ENCODE measurements at places on chromosomes 6 and 20.

DNA sequence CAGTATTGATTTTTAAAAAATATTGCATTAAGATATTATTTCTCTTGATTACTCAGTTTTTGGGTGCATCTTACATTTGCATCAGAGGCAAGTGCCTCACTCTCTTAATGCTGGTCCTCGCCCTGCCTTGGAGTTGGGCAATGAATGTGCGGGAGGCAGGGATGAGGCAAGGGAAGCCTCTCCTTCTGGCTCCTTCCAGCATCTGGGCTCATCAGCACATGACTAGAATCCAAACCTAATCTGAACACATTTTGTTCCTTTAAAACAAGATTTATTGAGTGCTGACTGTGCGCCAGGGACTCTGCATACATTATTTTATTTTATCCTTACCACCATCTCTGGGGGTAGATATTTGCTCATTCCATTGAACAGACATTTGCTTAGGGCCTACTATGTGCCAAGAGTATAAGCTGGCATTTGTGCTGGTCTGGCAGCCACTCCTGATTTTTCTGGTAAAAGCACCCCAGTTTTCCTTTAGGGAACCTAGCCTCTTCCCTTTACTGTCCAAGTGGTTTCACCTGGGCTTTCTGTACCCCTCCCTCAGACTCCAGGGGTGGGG, 71.9 kb upstream of the ZNFX1 start:
- no peak for DNase-seq

DNA sequence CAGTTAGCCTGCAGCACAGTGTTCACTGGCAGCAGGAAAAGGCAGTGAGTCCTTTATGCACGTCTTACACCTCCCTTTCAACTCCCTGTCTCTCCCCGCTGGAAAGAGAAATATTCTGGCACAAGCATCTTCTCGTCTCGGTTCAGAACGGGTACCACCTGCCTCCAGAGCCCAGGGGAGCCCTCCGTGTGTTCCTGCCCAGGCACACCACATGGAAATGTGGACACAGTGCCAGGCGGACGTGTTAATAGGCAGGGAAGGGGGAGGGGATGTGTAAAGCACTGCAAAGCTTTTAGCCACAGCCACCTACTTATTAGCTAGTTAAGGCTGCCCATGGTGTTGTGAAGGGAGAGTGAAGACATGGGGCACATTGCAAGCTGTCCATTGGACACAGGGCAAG, 219.7 kb downstream of the FARS2 start:
- DNase-seq, result no peak

GRCh38 chr20:43863821-43864544, 50.7 kb upstream of the TOX2 start:
- DNase-seq, result no peak

DNA sequence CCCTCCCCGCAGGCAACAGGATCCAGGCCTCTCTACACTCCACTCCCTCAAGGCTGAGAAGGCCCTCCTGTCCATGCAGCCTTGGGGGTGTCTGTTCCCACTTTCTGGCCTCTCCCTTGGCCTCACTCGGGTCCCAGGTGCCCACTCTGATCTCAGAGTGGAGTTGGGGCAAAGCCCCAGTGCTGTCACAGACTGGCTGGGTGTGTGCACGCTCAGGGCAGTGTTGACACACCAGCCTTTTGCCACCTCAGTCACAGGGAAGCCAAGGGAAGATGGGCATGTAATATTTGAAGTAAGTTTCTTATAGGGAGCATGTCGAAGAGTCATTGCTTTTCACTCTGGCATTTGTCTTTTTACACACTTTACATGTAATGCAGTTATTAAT, 44.9 kb downstream of the HLA-DRA start:
- no peak for DNase-seq

DNA sequence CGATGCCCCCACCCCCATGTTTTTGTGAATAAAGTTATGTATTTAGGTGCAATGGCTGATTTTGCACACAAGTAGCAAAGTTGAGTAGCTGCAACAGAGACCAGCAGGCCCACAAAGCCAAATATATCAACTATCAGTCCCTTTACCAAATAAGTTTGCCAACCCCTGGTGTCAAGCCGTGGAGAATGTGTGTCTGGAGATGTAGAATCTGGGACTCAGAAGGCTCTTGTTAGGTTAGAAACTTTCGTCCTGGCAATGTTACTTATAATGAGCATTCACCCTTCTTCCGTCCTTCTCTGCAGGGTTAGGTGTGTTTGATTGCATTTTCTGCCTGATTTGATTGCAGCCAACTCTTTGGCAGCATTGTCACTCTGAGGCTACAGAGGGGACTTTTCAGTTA, 57.8 kb downstream of the ZNF217 start:
- DNase-seq, result no peak

DNA sequence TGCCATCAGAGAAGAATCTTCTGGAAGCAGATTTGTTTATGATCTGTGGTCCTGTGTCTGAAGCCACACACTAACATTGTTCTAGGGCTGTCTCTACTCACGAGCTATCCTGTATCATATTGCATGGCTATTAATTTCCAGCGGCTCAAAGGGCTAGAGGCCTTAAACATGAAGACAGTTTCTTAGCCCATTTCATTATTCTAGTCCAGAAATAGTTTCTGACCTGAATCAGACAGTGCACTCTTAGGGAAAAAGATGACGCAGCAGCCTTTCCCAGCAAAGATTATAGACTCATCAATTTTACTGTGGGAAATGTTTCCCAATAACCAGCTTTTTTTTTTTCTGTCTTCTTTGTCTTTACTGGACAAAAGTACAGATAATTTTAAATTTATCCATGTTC, 105.3 kb upstream of the SUPT3H start:
- DNase-seq, result no peak

- no peak for DNase-seq
Measured at GRCh38 chr6:36555750-36556252, 8.5 kb upstream of the STK38 start.

- DNase-seq, result no peak
Measured at GRCh38 chr20:45968081-45968671, 3.8 kb downstream of the ZNF335 start.

DNA sequence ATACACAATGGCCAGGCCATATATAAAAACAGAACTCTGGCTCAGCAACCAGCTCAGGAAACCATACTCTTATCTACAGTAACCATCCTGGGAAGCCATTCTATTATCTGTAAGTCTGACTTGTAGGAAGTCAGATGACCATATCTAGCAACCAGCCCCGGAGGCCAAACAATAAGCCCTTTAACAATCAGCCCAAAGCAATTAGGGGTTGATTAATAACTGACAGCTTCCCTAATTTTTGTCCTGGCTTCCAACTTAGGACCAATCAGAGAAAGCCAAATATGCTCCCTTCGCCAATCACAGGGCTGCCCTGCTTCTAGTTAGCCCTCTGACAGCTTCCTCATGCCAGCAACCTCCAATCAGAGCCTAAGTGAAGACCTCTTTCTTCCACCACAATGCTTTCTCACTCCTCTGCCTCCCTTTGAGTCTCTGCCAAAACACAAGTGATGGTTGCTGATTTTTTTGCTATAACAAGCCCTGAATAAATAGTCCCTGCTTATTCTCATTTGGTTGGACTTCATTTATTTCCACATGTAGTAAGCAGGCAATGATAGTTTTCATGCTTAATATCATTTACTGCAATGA, 37.8 kb upstream of the STXBP5 start:
- DNase-seq, result no peak

GRCh38 chr6:125955973-125956372, 597 bp upstream of the HINT3 start:
- DNase-seq, result no peak

DNA sequence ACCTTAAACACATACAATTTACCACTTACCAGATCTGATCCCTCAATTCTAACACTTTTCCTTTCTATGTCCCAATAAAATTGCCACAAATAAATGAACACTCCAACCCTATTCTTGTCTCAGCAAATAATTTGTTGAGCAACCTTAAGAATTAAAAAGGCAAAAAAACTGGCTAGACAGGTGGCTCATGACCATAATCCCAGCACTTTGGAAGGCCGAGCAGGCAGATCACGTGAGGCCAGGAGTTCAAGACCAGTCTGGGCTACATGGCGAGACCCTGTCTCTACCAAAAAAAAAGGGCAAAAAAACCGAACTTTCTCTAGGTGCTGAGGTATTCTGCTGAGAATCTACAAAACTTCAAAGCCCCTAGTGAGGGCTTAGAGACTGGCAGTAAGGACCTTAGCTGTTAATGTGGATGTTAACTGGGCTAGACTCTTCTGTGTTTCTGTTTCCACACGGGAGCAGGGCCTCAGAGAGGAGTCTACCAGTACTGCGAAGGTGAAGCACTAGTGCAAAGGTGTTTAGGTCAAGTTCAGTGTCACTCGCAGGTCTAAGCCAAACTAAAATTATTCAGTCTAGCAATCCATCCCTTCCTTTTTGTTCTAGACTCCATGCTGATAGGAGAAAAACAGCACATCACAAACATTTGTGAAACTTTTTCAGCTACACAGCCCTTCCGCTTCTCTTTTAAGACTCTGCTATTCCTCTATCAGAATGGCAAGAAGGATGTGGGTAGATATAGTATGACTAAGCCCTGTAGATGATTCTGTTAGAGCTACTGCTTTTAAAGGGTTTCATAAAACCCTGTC, 2.6 kb downstream of the FASTKD5 start:
- DNase-seq, result no peak

DNA sequence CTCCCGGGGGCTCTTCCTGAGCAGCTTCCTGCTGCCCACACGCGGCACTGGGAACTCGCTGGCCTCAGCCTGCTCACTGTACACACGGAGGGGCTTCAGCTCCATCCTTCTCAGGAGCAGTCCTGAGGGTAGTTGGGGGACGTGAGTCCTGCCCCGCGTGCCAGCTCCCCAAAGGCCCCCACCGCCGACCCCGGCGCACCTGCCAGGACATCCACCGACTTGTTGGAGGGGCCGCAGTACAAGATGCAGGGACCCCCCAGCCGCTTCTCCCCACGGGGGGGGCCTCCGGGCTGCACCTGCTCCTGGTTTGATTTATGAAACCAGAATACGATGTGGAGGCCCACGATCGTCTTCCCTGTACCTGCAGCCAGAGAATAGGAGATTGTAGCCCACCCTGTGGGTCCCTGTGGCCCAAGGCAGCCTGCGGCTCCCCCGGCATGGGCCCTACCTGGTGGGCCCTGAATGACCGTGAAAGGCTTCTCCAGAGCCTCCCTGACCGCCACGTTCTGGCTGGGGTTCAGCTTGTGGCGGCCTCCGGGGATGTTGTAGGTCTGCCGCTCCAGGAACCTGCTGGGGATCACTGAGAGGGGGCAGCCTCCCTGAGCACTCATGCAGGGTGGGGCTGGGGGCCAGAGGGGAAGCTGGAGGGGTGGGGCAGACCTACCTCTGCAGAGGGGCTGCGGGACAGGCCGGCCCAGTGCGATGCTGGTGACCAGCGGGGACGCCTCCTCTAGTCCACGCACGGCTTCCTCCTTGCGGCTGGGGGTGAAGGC, 7.9 kb downstream of the FNDC11 start:
- DNase-seq, result no peak

GRCh38 chr6:25464225-25464624, 185.1 kb downstream of the CARMIL1 start:
- no peak for DNase-seq

- no peak for DNase-seq
Measured at GRCh38 chr20:58173930-58174707, 54.3 kb downstream of the ANKRD60 start.

DNA sequence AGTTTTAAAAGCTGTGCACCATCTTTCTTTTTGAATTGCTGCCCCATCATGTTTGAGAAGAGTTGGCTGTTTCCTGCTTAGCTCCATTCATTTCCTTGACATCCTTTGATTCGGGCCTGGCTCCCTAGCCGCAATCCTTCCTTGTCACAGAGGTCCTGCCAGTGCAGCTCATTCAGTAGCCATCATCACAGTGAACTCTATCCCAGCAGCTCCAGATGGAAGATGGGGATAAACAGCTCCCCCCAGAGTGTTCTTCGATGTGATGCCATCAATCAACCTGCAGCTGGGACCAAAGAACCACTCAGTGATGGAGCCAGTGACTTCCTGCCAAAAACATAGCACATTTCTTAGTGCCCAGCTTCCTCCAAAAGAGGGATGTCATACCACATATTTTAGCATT, 158.8 kb downstream of the FRK start:
- no peak for DNase-seq

GRCh38 chr6:72913797-72914196, 291.9 kb downstream of the KCNQ5 start:
- DNase-seq, result no peak

GRCh38 chr20:2230726-2231488, 64.9 kb upstream of the TGM3 start:
- peak; percentile 65 for DNase-seq

DNA sequence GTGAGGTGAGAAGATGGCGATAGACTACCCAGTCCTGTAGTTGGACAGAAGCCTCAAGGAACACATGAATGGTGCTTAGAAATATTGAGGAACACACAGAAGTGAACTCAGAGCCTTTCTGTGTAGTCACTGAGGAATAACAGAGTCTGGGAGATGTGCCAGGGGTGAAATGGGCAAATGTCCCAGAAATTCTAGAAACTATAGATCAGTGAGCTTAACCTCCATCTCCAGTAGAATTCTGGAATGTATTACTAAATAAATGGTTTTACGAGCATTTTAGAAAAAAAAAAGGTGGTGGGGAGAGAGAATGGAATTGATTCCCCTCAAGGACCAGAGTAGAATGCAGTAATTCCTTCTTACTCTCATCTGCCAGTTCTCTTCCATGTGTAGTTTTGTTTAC, 380.0 kb downstream of the LMBRD1 start:
- no peak for DNase-seq

DNA sequence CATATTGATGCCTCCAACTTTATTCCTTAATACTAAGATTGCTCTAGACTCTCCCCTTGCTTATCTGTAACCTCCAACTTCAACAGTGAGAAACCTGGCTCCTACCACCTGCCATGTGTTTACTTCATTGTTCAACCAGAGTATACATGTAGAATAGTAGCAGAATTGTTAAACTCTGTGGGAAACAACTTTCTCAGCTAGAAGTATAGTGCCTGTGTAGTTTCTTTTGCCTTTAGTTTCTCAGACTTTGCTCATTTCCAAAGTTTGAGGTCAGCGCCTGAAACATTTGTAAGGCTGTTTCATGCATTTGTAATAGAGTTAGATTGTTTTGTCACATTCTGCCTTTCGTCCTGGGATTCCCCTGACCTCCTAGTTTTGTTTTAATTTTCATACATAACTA, 34.9 kb upstream of the HECA start:
- DNase-seq, result no peak

GRCh38 chr6:26362836-26363220, 2.2 kb upstream of the BTN3A2 start:
- DNase-seq, result no peak

GRCh38 chr6:43809417-43810305, 39.6 kb downstream of the VEGFA start:
- peak; percentile 46 for DNase-seq
